ENCODE measurements at places on chromosomes 4 and X.

GRCh38 chr4:152374153-152374552 lies 161.7 kb downstream of the FBXW7 start:
- no peak for DNase-seq

DNA sequence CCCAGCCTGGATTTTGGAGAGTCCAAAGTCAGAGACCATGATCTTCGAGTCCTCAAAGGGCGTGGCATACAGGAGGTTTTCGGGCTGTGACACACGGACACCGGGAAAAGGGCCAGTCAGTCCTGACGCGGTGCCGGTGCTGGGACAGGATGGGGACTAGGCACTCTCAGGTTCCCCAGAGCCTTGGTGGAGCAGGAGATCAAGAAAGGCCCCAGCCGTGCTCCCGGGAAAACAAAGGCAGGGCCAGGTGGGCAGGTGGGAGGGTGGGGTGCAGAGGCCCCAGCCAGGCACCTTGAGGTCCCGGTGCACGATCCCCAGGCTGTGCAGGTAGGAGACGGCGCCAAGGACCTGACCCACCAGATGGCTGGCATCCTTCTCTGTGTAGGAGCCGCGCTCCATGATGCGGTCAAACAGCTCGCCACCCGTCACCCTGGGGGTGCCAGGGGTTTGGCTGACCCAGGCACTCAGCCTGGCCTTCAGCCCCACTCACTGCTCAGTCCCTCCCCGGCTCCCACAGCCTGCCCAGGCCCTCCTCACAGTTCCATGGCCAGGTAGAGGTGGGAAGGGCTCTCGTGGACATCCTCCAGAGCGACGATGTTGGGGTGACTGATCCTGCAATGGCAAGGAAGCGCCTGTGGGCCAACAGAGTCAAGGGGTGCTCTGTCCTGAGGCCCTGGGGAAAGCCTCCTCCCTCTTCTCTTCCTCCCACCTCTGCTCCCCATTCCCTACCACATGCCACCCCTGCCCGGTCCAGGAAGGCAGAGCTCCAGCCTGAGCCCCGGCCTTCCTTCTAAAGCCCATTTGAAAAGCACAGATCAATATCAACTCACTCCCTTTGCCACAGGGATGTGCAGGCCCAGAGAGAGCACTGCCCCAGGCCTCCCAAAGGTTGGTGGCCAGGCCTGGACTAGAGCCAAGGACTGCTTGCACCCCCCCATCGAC lies 1.8 kb downstream of the PNCK start:
- DNase-seq: no peak

DNA sequence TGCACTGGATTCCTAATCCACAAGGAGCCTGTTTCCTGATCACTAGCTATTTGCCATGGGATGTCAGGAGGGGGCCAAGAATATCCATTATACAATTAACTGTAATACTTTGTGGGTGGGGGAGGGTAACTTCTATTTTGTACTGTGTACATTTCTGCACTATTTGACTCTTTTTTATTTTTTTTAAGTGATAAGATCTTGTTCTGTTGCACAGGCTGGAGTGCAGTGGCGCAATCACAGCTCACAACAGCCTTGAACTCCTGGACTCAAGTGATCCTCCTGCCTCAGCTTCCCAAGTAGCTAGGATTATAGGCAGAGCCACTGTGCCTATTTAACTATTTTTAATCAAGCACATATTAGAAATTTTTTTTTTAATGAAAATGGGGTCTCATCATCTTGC lies 134.1 kb downstream of the ELOVL6 start:
- no peak for DNase-seq

GRCh38 chrX:113330416-113330815 lies 489.8 kb upstream of the AMOT start:
- no peak for DNase-seq

GRCh38 chrX:57241967-57242366 lies 44.5 kb upstream of the FAAH2 start:
- DNase-seq: no peak

- no peak for DNase-seq
These were observed 10.4 kb downstream of the PRSS48 start for GRCh38 chr4:151287409-151287808.

DNA sequence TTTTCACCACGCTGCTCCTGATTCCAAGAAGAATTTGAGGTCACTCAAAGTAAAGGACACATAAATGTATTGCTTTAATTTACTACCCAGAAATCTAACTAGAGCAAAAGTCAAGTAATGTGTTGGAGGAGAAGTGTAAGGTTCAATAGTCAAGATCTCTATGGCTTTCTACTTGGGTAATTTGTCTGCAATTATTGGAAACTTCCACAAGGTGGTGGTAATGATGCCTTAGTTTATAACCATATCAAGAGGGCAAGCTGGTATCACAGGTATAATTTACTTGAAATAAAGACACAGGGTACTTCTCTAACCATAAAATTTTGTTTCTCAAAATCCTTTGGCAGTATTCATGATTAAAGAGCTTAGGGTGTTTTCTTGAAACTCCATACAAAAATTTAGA lies 10.2 kb upstream of the GRIA3 start:
- DNase-seq: no peak

GRCh38 chr4:153082322-153083301 lies 121.6 kb upstream of the TRIM2 start:
- DNase-seq: no peak

- DNase-seq: no peak
These were observed 89.7 kb downstream of the TMEM131L start for GRCh38 chr4:153555730-153556434.

- no peak for DNase-seq
These were observed 335.5 kb downstream of the ZNF674 start for GRCh38 chrX:46209768-46210167.

DNA sequence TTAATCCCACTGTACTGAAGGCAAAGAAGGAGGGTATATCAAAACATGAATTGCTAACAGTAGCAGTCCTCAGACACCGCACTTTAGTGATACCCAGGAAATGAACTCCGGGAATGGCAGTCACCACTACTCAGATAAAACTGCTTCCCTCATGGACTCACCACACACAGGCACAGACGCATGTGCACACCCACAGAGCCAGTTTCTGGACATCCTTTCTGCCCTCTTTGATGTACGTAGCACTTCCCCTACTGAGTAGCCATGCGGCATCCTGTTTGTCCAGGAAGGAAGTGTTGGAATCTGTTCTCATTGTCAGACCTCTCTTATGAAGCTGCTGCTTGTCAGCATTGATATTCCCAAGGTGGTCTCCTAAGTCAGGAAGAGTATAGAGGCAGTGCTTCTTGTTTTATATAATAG lies 95.7 kb downstream of the DCLK2 start:
- peak; percentile 17 for DNase-seq

DNA sequence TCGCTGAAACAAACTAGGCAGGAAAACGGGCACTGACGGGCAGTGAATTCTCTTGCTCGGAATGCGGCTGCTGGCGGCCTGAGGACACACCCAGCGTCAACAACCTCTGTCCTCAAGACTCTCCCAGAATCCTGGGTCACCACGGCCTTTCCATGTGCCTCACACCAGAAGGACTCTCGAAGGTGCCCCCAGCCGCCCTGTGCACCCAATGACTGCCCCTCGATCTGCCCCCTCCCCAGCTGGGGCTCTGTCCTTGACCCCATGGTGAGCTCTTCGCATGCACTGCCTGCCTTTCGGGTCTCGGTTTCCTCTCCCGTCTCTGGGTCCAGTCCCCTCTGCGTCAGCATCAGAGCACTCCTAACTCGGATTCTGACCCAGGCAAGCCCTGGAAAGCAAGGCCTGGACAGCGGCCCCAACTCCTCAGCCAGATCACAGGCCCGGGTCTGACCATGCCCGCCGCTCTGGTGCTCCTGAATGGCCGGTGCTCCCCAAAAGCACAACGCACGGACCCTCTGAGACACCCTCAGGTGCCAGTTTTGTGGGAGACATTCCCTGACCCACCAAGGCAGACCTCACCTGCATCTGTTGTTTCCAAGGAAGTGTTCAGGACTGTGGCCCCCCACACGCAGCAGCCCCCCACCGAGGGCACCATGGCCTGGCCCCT lies 56.0 kb downstream of the ACOX3 start:
- DNase-seq: no peak

DNA sequence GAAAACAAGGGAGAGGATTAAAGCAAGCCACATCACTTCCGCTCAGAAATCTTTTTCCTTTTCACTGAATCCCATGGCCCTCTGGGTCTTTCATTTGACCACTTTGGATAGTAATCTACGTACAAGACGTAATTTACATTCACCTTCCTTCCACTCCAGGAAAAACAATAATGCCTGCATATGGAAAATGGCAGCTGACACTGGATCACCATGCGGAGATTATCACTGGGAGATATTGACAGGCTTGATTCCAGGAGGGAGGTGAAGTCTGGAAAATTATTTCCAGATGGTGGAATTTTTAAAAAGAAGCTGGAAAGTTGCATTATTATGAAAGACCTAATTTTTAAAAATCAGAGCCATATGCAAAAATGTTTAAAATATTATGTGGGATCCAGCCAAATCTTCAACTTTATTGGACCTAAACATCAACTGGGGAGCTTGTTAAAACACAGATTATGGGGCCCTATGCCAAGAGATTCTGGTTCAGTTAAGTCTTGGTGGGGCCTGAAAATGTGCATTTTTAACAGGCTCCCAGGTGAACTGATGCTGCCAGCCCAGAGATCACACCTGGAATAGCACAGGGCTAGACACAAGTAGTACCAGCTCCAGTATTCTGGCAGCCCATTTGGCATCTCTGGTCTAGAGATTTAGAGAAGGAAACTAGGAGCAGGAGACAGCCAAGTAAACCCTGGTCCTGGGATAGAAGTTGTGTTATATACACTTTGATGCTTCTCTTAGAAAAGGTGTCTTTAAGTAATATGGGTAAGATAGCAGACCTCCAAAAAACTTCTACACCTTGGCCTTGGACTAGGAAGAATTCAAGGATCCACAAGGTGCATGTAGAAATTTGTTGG lies 290.3 kb upstream of the LDB2 start:
- no peak for DNase-seq

GRCh38 chr4:127993151-127993550 lies 27.9 kb downstream of the ABHD18 start:
- DNase-seq: no peak

DNA sequence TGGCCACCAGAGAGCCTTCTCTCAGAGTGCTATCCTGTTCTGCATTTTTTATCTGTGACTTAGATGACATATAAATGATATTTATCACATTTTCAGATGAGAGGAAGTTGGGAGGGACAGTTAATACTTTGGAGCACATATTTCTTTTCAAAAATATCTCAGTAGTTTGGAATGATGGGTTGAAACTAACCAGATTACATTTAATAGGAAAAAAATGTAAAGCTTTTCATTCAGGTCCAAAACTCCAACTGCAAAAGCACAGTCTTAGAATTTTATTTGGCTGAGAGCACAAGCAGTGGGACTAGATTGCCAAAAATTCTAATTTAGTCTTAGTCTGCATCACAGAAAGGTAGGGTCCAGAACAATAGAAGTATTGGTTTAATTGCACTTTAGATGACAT lies 248.2 kb upstream of the TEX13A start:
- no peak for DNase-seq

GRCh38 chrX:12401252-12401651 lies 263.0 kb downstream of the FRMPD4 start:
- no peak for DNase-seq

GRCh38 chr4:48237996-48238645 lies 31.5 kb downstream of the TEC start:
- DNase-seq: no peak

DNA sequence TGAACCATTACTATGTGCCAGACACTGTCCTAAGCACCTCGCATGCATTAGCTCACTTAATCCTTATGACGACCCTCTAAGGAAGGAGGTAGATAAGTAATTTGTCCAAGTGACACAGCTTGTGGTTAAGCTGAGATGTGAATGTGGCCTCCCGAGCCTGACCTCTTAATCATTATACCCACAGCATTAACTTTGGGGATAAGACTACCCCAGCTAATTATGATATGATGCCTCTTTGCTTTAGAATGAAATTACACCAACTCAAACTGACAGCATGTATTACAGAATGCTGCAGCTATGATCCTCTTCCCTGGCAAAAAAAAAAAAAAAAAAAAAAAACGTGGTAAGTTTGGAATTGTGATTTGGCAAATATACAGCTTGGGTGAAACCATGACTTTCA lies 53.5 kb downstream of the APBB2 start:
- DNase-seq: no peak

- no peak for DNase-seq
These were observed 17.7 kb upstream of the TMEM154 start for GRCh38 chr4:152697284-152698088.

DNA sequence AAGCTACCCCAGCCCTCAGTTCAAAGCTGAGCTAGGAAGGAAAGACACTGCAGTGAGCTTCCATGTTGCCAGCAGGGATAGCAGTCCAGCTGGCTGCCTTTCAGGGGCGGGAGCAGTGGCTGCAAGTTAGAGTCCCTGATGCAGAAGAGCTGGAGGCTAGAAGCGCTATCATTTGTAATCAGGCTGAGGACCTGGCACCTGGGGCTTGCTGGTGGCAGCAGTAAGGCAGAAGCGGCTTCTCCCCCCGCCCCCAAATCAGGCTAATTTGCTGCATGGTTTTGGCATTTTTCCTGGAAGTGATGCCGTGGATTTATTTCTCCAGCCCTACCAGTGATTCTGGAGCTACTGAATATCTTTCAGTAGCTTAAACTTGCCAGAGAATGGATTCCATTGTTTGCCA lies 203.3 kb downstream of the CLCN4 start:
- peak; percentile 87 for DNase-seq

DNA sequence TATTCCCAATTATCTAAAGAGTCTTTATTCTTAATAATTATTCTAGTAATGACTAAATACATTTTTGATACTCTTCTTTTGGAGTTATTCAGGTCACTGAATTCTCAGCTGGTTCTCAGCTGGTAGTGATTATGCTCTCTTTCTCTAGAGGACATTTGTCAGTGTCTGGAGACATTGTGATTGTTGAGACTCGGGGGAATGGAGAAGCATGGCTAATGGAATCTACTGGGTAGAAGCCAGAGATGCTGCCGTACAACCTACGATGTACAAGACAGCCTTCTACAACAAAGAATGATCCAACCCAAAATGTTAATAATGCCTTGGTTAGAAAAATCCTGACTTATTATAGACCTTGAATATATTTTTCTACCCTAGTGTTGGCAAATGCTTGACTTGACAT lies 149.2 kb upstream of the ANKRD50 start:
- no peak for DNase-seq

GRCh38 chr4:112031712-112032328 lies 113.4 kb upstream of the FAM241A start:
- DNase-seq: peak; percentile 37

DNA sequence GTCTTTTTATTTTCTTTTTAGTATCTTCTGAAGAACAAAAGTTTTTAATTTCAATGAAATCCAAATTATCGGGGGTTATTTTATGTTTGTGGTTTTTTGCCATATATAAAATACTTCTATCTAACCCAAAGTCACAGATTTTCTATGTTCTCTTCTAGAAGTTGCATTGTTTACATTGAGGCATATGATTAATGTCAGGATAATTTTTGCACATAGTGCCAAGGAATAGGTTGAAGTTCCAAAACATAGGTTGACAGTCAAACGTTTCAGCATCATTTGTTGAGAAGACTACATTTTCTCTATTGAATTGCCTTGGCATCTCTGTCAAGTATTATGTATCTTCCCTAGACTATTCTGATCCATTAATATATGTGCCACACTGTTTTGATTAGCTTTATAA lies 64.5 kb downstream of the ANKRD17 start:
- no peak for DNase-seq

Data from cerebellar cortex (tissue), 1 donor.